ENCODE measurements at places on chromosomes 6 and 20. TPM values are rescaled to one million over a fixed set of nuclear protein-coding genes. Genes with fewer than 3 reads are reported as not detected.

RGS17 gene
- total RNA-seq, result 0.91 TPM

ADGRF5 gene
- total RNA-seq, result 51.2 TPM

DTD1 gene
- 35.6 TPM for total RNA-seq

RAET1G gene
- total RNA-seq, result not detected

RNF144B gene
- 28.6 TPM for total RNA-seq

- DNase-seq, result no peak
These were observed 80.8 kb upstream of the EYS start for GRCh38 chr6:65787787-65788186.

DNA sequence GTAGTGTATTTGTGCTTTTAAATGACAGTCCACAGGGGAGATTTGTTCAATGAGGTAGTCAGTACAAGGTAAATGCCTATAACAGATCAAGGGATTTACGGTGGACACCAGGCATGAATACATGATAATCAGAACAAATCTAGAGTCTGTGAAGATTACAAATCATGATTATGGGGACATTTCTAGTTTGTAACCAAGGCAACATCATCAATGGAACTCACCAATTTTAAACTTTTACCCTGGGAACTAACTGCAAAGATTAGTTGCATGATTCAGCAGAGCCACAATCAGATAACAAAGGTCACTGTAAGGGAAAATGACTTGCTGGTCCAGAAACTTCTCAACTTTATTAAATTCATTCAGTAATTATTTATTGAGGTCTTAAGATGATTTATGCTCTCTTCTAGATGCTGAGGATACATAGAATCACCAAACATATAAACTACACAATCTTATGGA is at the start of gene CRISP1:
Gene CRISP1, minus strand, starts transcription at position 51 of the 459 bp plus-strand sequence. CDS start 9,135 bp downstream, outside the sequence.
- DNase-seq, result no peak

GRCh38 chr6:26475823-26476729 is 18.3 kb downstream of the BTN2A1 start:
- DNase-seq, result no peak

Measured in uterus (tissue), 4 donors.